ENCODE measurements at places on chromosomes 11 and 22.
A peak's percentile ranks its signal among the peaks of the same experiment; 100 is the strongest.

DNA sequence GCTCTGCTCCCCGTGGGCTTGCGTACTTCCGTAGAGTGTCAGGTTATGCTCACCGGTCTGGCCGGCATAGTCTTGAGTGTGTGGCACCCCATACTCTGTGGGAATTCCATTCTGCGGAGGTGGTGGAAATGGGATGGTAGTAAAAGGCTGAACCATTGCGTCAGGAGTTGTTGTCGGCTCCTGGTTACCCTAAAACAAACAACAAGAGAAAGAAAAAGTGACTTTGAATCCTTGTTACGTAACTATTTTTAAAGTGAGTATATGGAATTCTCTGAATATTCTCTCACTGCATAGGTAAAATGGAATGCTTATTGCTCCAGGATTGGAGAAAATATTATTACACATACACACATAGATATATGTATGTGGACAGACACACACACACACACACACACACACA is 92.1 kb downstream of the APOL5 start:
- no peak for DNase-seq

DNA sequence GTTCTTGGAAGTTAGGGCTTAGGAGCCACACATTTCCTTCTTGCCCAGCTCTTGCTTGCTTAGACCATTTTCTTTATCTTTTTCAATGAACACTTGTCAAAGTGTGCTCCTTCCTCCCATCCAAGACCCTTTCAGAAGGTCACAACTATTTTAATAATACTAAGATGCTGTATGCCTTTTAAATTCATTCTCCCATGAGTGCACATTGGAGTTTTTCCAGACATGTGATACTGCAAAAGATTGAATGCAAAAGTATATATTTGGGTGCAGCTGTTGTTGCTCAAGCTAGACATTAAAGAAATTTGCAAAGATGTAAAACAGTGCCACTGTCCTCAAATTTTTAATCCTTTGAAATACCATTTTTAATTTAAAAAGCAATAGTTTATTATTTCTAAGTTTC is 69.3 kb upstream of the TNRC6B start:
- DNase-seq = no peak

GRCh38 chr11:47139878-47140277 is 36.8 kb downstream of the ARFGAP2 start:
- DNase-seq = no peak

GRCh38 chr11:126086248-126086647 is 23.6 kb upstream of the CDON start:
- DNase-seq = no peak

- DNase-seq = no peak
Observed at GRCh38 chr11:76610371-76610770, 60.2 kb downstream of the LRRC32 start.

GRCh38 chr11:122951211-122951610 is 30.4 kb downstream of the BSX start:
- DNase-seq = no peak

DNA sequence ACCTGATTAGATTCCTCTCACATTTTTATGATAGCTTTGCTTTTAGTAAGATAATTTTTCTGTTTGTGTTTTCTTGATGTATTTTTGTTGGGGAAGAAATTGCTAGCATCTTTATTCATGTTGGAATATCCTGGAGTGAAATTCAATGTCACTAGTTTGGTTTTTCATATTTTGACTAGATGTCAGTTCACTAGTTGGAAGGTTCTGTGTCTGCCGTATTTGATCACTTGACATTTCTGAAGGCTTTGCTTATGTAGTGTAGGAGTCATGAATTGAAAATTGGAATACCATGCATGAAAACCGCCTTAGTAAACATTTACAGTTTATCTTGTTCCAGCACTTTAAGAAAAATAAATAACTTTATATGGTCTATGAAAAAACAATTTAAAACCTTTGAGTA is 348.4 kb downstream of the AASDHPPT start:
- DNase-seq = no peak

DNA sequence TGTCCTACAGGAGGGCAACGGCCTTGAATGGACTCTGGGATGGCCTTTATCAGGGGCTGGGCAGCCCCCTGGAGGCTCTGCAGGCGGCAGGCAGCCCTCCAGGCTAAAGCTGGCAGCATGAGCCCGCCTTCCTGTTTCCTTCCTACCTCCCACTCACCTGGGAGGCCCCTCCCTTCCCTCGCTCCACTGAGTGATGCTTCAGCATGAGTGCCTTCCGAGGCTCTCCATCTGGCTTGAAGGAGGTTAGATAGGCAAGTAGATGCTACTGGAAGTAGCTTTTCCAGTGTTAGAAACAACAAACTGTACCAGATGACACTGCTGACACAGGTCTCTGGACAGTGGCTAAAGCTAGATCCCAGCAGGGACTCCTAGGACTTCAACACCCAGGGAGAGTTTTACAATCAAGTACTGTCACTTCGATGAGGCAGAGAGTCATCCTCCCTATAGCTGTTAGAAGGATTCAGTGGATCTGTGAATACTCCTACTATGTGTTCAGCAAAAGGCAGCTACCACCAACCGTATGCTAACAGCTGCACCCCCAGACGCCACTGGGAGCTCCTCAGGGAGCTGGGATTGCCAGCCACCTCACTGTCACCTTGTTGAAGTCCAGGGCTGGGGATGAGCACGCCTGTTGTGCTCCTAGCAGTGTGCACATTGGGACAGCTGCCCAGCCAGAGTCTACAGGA is 4.1 kb upstream of the SLC25A1 start:
- DNase-seq = no peak

- DNase-seq = no peak
Observed at GRCh38 chr11:101686514-101686913, 102.7 kb upstream of the TRPC6 start.

- DNase-seq = no peak
Observed at GRCh38 chr22:50119169-50119767, 29.5 kb downstream of the MOV10L1 start.

DNA sequence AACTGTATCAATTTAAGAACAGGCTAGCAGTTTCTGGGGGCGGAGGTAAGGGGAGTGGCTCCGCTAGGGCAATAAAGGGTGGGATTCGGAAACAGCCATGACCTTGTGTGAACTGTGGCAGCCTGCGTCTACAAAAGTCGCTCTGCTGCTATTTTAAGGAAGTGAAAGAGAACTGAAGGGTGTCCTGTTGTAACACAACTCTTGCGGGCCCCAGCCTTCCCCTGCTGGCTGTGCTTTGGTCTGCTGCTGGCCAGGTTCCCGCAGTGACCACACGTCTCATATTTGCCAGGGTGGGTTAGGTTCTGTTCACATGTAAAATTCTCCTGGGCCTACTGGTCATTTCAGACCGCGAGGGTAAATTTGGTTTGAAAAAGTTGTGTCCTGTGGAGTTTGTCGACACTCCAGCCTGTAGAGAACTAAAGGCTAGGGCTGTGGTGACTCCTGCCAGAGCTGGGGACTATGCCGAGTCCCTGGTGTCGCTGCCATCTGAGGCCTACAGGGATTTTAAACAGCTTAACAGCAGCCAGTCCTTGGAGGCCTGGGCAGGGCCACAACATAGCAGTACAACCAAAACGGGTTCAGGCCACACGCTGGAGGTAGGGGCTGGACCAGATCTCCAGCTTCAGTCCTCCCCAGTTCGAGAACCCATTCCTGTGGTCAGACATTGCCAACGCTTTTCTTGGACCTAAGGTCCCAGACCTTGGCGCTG is 1.1 kb upstream of the PPFIBP2 start:
- DNase-seq = no peak

GRCh38 chr11:31069447-31070205 is 299.9 kb downstream of the DCDC1 start:
- no peak for DNase-seq

- no peak for DNase-seq
Observed at GRCh38 chr22:44461614-44462013, 36.4 kb downstream of the RTL6 start.

DNA sequence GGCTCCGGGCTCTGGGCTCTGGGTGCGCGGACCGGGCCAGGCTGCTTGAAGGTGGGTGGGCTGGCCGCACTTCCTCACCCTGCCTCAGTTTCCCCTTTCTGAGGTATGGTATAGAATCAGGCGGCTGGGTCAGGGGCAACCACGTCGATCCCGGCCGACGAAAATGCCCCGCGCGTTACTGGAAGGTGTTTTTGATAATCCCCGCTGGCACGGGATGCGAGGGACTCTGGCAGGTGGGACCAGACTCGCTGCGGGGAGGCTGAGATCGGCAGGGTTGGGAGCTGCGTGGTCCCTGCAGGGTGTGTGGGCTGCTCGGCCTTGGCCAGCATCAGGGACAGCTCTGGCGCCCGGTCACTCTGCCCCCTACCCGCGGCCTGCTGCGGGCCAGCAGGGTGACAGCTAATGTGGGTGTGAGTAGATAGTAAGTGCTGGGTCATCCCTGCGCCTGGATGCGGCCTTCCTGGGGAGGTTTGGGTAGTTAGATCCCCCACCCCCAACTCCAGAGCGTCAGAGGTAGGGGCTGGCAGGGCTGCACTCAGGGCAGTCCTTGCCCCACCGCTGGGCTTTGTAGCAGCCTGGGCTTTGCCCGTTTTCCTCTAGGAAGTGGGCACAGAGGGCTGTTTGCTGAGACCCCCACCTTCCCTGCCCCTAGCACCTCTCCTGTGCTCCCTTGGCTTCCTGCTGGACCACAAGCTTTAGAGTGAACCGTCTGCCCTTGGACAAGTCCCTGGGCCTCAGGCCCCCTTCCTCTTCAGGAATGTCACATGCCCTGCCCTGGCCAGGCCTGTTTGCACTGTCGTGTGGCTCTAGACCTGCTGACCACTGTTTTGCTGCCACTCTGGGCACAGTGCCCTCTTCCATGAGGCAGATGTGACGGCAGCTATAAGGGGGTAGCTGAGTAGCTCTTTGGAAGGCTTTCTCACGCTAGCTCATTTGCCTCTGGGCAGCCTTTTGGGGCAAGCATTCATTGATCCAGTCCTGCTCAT is 579 bp downstream of the TANGO2 start:
- no peak for DNase-seq

- no peak for DNase-seq
Observed at GRCh38 chr11:6622261-6623171, 3.3 kb upstream of the TPP1 start.

GRCh38 chr11:54558919-54559318 is 44.9 kb downstream of the OR4C46 start:
- DNase-seq = no peak

DNA sequence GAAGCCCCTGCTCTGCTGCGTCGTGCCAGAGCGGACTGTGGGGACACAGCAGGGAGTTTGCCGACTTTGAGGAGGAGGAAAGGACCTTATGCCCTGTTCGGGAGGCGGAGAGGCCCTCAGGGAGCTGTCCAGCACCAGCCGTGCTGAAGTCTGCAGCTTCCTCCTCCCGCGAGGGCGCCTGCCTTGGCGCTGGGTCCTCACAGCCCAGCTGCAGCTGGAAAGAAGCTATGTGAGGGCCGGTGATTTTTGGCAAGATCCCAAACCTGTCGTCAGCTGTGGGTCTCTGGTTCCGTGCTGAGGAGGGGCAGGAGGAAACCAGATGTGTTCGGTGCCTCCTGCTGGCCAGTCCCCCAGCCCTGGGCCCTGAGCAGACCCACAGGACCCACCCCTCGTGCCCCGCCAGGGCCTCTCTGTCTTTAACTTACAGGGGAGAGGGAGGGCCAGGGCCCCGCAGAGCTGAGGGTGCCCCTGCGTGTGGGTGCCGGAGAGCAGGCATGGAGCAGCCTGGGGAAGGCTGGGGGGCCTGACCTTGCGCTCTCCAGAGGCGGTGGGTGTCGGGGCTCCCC is 12.0 kb downstream of the BRSK2 start:
- DNase-seq = no peak

DNA sequence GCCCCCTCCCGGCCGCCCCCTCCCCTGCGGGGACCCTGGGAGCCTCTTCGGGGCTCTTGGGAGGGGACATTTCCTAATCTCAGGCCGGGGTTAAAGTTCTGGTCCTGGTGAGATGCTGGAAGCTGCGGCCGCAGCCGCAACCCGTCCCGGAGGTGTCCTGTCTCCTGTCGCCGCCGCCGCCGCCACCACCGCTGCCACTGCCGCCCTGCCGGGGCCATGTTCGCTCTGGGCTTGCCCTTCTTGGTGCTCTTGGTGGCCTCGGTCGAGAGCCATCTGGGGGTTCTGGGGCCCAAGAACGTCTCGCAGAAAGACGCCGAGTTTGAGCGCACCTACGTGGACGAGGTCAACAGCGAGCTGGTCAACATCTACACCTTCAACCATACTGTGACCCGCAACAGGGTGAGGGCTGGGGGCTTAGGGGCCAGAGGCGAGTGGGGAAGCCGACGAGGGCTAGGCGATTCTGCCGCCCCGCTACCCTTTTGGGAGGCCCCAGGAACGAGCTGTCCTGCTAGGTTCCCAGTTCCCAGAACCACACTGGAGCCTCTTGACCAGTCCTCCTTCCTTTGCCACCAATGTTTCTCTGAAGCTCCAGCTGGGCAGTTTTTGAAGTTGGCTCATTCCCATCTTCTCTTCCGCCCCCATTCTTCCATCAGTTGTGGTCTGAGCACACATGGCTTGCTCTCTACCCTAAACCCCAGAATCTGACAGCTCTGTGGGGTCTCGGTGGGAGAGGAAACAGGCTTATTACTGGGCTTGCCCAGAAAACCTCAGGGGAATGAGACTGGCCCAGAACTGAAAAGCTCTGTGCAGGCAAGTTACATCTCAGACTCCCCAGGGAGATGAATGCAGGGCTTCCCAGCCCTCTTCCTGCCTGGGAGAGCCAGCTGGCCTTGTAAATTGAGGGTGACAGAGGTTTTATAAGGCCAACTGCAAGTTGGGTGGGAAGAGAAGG is 781 bp downstream of the SIDT2 start:
- DNase-seq = peak; percentile 20

DNA sequence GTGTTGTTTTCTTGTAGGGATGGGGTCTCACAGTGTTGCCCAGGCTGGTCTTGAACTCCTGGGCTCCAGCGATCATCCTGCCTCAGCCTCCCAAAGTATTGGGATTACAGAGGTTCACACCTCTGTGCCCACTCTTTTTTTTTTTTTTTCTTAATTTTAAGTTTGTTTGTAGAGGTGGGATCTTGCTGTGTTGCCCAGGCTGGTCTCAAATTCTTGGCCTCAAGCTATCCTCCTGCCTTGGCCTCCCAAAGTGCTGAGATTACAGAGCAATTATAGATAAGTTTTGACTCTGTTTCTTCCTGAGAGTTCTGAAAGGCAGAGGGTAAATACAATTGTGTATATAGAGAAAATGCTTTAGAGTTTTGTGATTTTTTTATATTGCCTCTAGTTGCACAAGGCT is 160.4 kb downstream of the TEAD1 start:
- DNase-seq = no peak

- peak; percentile 65 for DNase-seq
Observed at GRCh38 chr22:36028646-36029405, at the start of gene RBFOX2. RBFOX2 (minus strand) TSS chr22:36028824; CDS start chr22:36028425, 399 bp downstream.

DNA sequence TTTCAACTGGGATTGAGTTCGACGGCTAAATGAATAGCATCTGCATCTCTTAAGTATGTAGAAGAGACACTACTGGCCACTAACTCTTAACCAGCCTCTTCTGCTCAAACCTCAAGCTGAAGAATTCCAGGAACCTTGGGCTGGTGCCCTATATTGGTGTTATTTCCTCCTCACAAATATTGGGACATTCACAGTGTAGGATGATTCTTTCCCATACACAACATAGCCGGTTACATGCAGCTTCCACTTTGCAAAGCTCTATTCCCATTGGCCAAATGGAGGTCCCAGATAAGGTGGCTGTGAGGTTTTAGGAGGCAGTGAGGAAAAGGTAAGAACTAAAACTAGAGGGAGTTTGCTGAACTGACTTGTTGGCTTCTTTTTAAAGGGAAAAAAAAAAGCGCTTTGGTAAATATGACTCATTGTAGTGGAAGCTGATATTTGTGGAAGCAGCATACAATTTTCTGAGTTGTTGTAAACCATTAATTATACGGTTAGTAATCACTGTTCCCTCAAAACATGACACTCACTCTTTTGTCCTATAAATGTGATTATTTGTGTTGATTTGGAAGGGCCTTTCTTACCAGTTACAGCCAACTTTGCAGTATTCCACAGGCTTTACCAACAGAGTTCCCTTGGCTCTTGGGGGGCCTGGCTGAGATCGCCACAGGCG is 17.6 kb downstream of the C22orf31 start:
- no peak for DNase-seq

Measured in stimulated activated CD8-positive, alpha-beta memory T cell treated with anti-CD3 and anti-CD28 coated beads, Interleukin-2, amount 100 ng/mL, for 48 hours (primary cell).